Muscle of arm (tissue), 14 donors: ENCODE measurements at places on chromosomes 2 and 18. TPM values are rescaled to one million over a fixed set of nuclear protein-coding genes. Genes with fewer than 3 reads are reported as not detected.

Gene PJVK
- polyA plus RNA-seq, result 15.1 TPM

Gene LAMA1
- 4.0 TPM for polyA plus RNA-seq

Gene DUSP2
- not detected for polyA plus RNA-seq

Gene PLA2R1
- 1.7 TPM for polyA plus RNA-seq

Gene EIPR1
- 28.9 TPM for polyA plus RNA-seq

Gene MDH1B
- polyA plus RNA-seq, result not detected

Gene OBSL1
- 114 TPM for polyA plus RNA-seq

Gene ATP8B1
- 4.5 TPM for polyA plus RNA-seq

Gene COL6A3
- polyA plus RNA-seq, result 311 TPM

Gene NT5C1B
- polyA plus RNA-seq, result 0.40 TPM

Gene ANKRD30BL
- not detected for polyA plus RNA-seq

Gene AGXT
- not detected for polyA plus RNA-seq

Gene SULT1C2
- polyA plus RNA-seq, result 0.57 TPM

Gene CD8B2
- 0.05 TPM for polyA plus RNA-seq

Gene C2orf80
- not detected for polyA plus RNA-seq

Gene UGT1A5
- not detected for polyA plus RNA-seq

Gene LMAN1
- polyA plus RNA-seq, result 82.1 TPM

Gene HOXD8
- 35.2 TPM for polyA plus RNA-seq

Gene ROCK1
- polyA plus RNA-seq, result 44.3 TPM

Gene TFCP2L1
- 0.49 TPM for polyA plus RNA-seq

Gene TCF23
- 0.44 TPM for polyA plus RNA-seq

Gene ALPP
- polyA plus RNA-seq, result not detected

Gene ERBB4
- 10.8 TPM for polyA plus RNA-seq

Gene RAB6C
- 0.56 TPM for polyA plus RNA-seq

Gene GLS
- polyA plus RNA-seq, result 42.2 TPM

Gene TTL
- 42.0 TPM for polyA plus RNA-seq

Gene RBBP8
- polyA plus RNA-seq, result 11.7 TPM

Gene GPR45
- polyA plus RNA-seq, result not detected

Gene RTP5
- not detected for polyA plus RNA-seq

Gene CMPK2
- 3.8 TPM for polyA plus RNA-seq

Gene CD8A
- 0.20 TPM for polyA plus RNA-seq

Gene DSC2
- 19.0 TPM for polyA plus RNA-seq

Gene CD207
- 0.27 TPM for polyA plus RNA-seq

Gene EPB41L3
- 135 TPM for polyA plus RNA-seq

Gene KCNS3
- 5.2 TPM for polyA plus RNA-seq

Gene SOCS6
- not detected for polyA plus RNA-seq

Gene EN1
- not detected for polyA plus RNA-seq

Gene TMEFF2
- 26.9 TPM for polyA plus RNA-seq
